Right forelimb (tissue), 1 donor: ENCODE measurements at places on chromosomes 5 and 9.
A peak's percentile ranks its signal among the peaks of the same experiment; 100 is the strongest.

GRCh38 chr9:129750013-129750638 is 2.7 kb downstream of the PTGES start:
- no peak for DNase-seq

GRCh38 chr9:137314561-137315560 is 12.8 kb upstream of the NRARP start:
- peak; percentile 38 for DNase-seq

- DNase-seq, result no peak
Measured at GRCh38 chr5:15604986-15605385, 105.0 kb downstream of the FBXL7 start.

DNA sequence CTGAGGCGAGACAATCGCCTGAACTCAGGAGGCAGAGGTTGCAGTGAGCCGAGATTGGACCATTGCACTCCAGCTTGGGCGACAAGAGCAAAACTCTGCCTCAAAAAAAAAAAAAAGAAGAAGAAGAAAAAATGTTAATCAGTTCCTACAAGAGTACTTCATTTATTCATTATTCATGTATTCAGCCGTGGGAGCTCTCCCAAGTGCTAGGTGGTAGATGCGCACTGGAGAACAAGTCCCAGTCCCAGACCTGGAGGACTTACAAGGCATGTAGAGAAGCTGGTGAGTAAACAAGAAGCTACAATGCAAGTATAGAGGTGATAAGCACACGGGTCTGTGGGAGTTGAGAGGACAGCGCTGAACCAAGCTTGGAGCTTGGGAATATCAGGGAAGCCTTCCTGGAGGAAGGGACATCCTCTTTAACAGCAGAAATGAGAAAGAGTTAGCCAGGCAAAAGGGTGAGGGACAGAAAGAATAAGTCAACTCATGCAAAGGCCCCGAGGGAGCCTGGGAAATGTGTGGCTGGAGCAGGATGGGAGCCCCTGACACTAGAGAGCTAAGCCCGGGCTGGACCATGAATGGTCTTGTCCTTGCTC is 17.4 kb upstream of the AQP7 start:
- no peak for DNase-seq

GRCh38 chr5:108380531-108381349 is 1.2 kb downstream of the FBXL17 start:
- peak; percentile 71 for DNase-seq

- no peak for DNase-seq
Measured at GRCh38 chr5:135826994-135827671, 7.3 kb upstream of the SLC25A48 start.

DNA sequence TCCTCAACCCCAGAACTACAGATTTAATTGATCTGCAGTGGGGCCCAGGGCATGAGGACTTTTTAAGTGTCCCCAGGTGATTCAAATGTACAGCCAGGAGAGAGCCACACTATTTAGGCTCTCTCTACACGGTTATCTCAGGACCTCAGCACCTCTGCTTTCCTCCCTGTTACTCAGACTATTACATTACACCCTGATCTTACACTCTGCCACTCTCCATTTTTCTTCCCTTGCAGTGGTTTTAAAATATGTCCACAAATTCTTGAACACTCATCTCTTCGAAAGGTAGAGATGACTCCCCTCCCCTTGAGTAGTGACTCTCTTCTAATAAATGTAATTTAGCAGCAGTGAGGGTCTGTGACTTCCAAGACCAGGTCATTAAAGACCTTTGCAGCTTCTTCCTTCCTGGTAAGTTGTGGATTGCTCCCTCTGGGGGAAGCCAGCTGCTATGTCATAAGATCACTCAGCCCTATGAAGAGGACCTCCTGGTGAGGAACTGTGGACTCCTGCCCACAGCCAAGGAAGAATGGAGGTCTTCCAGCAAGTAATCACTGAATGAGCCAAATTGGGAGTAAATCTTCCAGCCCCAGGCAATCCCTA is 87.5 kb upstream of the SSBP2 start:
- DNase-seq, result no peak

GRCh38 chr5:108953940-108954339 is 206.2 kb downstream of the FER start:
- DNase-seq, result no peak

- DNase-seq, result no peak
Measured at GRCh38 chr5:40833712-40834229, 1.3 kb downstream of the RPL37 start.

GRCh38 chr5:43804041-43804440 is 201.1 kb downstream of the NNT start:
- DNase-seq, result no peak

DNA sequence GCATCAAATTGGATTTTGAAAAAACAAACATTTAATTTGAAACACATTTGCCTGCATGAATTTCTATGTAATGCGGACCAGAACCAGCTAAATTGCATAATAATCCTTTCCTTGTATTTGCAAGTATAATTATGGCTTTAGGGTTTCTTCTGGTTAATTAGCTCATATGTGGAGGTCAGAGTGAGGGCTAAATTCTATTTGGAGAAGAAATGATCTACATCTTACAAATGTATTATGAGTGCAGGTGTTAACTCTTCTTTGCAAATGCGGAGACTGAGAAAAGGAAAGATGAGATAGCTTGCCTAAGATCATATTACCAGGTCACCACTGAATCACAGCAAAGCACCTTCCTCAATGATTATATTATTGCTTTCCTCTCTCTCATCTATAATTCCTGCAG is 194.7 kb downstream of the CDH9 start:
- no peak for DNase-seq

- peak; percentile 88 for DNase-seq
Measured at GRCh38 chr9:83304686-83305085, 233.5 kb downstream of the FRMD3 start.

- no peak for DNase-seq
Measured at GRCh38 chr5:149584121-149584520, 2.8 kb downstream of the ARHGEF37 start.

GRCh38 chr5:180156141-180156540 is 52.9 kb downstream of the RASGEF1C start:
- DNase-seq, result no peak

GRCh38 chr5:153147891-153148623 is 342.4 kb upstream of the GRIA1 start:
- DNase-seq, result no peak

- DNase-seq, result no peak
Measured at GRCh38 chr9:90141723-90142122, 500.9 kb downstream of the DIRAS2 start.

DNA sequence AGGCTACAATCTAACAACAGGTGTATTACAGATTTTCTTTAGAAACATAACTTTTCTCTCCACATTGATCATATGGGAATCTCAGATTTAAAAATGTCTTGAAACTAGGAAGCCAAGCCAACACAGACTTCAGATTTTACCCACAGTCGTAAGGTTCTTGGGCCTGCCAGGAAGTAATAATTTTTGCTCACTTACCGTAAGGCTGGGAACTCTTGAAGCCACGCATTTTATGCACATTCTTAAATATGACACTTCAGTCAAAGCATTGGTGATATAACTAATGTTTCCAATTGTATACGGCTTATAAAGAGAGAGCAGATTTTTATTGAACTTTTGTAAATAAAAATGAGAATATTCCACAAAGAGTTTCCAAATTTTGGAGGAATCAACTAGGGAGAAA is 328.9 kb upstream of the TRPC7 start:
- no peak for DNase-seq

GRCh38 chr9:30197954-30198353 is 2186.5 kb upstream of the ACO1 start:
- DNase-seq, result no peak

- DNase-seq, result no peak
Measured at GRCh38 chr9:118609355-118610044, 759.7 kb downstream of the BRINP1 start.

DNA sequence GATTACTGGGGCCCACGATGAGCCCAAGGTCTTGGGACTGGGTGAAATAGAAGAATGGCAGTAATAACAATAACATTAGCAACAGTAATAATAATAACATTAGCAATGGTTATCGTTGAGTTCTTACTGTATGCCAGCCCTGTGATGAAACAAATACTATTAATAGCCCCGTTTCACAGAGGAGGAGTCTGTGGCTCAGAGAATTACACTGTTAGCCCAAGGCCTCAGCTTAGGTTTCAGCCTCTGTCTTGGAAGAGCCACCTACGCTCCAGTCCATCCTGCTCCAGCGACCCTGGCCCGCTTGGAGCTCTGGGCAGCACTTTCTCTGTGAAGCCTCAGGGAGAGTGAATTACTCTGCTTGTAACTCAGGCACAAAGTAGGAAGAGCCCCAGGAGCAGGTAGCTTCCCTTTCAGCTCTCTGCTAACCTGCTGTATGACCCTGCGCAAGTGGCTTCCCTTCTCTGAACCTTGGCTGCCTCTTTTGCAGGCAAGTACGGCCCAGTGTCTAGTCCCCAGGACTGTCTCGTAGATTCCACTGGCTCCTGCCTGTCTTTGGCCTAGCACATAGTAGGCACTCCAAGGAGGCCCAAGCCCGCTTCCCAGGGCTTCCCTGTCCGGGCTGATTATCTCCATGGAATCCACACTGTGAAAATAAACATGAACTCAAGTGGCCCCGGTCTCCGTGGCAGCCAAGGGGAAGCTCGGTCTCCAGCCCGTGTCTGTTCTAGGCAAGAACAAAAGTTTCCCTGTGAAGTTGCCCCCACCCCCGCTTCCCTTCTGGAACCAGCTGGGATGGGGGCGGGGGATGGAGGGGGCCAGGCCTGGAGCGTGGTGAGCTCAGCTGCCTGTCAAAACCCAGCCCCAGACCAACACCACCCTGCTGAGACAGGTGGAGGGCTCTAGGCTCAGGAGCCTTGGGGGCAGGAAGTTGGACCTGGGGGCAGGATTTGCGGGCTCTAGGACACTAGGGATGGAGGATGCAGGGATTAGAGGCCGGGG is 26.2 kb upstream of the LMX1B start:
- DNase-seq, result peak; percentile 60

DNA sequence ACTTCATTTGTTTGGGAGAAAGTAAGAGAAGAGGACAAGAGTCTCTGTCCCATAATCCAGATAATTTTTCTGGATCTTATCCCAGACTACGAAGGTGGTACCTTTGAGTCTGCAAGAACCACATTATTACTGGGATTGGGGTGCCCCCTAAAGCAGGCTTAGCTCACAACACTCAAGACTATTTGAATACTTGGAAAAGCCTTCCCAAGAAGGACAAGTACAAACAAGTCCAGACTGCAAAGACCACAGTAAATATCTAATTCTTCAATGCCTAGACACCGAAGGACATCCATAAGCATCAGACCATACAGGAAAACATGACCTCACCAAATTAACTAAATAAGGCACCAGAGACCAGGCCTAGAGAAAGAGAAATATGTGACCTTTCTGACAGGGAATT is 40.2 kb upstream of the TMED7 start:
- no peak for DNase-seq

DNA sequence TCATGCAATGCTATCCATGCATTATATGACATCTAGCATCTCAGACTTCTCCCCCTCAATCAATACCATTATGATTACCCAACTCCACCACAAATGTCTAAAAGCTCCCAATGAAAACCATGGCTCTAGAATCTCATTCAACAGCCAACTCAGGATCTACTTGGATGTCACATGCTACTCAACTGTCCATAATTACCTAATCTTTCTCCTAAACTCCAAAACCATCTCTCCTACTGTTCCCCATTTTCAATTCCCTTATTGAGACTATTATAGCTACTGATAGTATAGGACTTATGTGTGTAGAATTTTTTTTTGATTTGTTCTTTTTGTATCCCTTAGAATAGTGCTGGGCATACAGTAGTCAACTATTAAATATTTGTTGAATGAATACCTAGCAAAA is 8.2 kb upstream of the STRBP start:
- no peak for DNase-seq

DNA sequence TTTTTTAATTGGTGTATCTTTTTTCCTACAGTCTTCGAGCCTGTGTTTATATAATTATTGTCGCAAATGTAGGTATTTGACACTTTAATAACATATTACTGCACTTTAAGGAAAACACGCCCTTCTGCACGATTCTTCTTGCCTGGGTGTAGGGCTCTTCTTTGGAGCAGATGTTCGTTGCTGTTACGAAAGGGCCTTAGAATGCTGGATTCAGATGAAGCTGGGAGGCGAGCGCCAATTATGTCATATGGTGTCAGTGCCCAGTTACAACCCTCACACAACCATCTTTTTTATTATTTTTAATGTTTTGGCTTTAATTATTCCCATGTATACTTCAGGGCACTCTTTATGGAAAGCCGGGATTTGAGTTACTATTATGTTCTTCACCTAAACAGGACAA is 553.0 kb downstream of the EBF1 start:
- DNase-seq, result no peak

DNA sequence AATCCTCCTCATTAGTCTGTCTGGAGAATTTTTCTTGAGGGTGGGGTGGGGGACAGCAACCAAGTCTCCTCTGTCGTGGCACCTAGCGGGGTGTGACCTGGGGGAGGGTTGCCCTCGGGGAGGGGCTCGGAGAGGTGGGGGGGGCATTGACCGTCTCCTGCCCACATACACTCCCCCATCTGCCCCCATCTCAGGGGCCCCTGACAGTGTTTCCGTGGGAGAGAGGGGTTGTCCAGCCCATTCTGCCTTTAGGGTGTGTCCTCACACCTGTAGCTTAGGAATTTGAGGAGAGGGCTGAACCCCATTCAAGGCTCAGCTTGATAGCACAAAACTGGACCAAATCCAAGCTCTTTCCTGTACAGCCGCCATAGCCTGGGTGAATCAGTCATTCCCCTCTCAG is 5.9 kb upstream of the CXXC5 start:
- no peak for DNase-seq

- DNase-seq, result no peak
Measured at GRCh38 chr5:90421136-90421535, 11.6 kb upstream of the CETN3 start.

GRCh38 chr9:127293767-127294166 is 29.2 kb downstream of the GARNL3 start:
- no peak for DNase-seq

DNA sequence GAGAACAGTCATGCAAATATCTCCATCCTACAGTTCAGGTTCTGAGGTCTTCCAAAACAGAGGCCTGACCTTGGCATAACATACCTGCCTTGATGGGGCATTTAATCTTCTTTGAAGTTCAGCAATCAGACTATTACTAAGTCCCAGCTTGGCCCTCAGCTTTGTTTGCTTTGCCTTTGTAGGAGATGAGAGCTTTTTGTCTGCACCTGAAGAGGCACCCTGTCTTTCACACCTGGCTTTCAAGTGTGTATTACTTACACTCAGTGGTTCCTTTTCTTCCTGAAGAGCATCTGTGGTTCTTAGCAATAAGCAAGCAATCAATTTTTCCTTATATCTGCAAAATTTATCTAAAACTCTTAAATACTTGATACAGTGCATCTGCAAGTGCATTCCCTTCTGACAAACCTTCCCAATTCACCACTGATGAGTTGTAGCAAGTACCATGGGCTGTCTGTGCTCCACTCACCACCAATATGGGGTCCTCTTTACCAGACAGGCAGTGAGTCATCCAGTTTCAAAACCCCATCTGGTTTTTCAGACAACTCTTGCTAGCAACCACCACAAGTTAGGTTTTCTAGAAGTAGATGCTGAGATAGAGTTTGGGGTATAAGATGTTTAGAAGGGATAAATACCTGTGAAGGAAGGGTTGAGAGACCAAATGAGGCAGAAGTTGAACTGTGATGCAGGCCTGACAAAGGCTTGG is 100.2 kb downstream of the HINT1 start:
- no peak for DNase-seq

- no peak for DNase-seq
Measured at GRCh38 chr9:131391504-131391903, 2.4 kb upstream of the PRRC2B start.

GRCh38 chr5:169216866-169217265 is 84.1 kb downstream of the SLIT3 start:
- no peak for DNase-seq

GRCh38 chr5:61823065-61823464 is 482.9 kb upstream of the KIF2A start:
- DNase-seq, result no peak
